Caudate nucleus (tissue), 63 donors: ENCODE measurements at places on chromosomes 5 and 9.
A peak's percentile ranks its signal among the peaks of the same experiment; 100 is the strongest.

DNA sequence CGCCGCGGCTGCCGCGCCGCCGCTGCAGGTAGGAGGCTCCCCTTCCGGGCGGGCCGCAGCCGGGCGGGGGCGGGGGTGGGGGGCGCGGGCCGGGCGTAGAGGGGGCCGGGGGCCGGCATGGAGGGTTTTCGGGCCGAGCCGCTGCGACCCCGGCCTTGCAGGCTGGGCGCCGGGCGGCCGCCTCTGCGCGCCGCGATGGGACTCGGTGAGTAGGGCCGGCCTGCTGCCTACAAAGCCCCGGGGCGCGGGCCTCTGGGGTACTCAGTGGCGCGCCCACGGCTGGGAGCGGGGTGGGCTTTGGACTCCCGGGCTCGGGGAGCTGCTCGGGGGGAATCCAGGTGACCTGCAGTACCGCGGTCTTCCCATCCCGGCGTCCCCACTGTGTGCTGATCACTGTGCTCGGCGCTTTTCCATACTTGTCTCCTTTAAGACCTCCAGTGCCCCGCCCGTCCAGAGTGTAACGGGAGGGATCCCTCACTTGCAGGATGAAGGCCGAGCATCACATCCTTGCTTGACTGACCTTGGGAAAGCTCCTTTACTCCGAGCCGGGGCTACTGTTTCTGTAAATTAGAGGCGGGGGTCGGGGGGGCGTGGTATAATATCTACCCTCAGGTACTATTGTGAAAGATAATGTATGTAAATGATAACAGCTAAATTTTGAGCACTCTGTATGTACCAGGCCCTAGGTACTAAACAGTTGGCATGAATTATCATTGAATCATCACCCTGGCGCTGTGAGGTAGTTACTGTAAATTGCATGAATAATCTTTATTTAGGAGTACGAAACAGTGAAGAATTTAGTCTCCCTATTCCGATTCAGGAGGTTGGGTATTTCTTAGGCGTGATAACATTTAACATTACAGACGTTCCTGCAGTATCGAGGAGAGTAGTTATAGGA lies 672 bp downstream of the MSANTD3 start:
- DNase-seq, result peak; percentile 26

- DNase-seq, result no peak
Observed at GRCh38 chr5:126023994-126024441, 399.2 kb upstream of the GRAMD2B start.

DNA sequence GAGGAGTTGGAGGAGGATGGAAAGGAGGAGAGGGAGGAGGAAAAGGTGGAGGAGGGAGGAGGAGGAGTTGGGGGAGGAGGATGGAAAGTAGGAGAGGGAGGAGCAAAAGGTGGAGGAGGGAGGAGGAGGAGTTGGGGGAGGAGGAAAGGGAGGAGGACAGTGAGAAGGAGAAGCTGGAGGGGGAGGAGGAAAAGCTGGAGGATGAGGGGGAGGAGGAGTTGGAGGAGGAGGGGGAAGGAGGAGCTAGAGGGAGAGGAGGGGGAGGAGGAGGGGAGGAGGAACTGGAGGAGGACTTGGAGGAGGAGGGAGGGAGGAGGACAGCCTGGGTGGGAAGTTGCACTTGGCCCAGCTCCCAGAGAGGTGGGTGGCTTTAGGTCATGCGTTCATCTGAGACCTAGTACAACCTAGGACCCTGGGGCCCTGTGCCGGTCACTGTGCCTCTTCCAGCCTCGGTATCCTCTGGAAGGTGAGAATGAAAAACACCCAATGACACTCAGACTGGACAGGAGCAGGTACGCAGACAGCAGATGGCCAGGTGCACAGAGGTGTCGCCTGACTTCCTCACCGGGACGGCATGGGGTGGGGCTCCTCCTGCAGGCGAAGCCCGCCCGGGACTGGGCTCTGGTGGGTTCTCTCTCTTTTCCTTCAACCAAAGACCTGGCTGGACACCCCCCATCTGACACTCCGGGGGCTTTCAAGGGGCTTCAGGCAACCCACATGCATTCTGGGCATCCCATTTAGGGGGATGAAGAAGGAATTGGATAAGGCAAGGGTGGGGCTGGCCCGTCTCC lies 12.2 kb upstream of the SLC2A6 start:
- DNase-seq, result no peak

- DNase-seq, result no peak
Observed at GRCh38 chr5:179312557-179313235, 32.6 kb downstream of the ADAMTS2 start.

DNA sequence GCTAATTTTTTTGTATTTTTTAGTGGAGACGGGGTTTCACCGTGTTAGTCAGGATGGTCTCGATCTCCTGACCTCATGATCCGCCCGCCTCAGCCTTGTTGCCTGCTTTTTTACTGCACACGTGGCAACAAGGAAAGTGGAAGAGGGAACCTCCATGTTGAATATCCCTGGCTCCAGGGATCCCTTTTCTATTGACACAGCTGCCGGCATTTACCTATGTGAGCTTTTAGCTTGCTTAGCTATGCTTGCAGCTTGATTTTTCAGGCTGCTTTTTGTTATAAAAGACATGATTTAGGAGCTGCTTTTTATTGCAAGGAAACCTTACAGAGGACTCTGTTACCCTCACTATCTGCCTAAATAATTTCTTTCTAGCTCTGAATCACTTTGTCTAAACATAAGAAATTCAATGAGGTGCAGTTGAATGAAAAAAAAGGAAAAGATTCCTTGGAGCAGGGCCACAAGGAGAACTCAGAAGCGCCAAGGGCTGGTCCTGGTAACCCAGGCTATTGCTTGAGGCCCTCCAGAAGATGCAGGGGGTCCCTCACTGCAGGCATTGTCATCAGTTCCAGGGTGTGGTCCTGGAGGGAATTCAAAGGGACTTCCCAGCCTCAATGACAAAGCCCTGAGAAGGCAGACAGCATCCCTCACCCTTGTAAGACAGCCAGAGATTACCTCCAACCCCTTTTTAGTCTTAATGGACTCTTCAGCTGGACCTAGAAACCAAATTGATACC lies 89.9 kb downstream of the SYK start:
- DNase-seq, result no peak

GRCh38 chr5:32210151-32210550 lies 36.0 kb upstream of the GOLPH3 start:
- DNase-seq, result no peak

DNA sequence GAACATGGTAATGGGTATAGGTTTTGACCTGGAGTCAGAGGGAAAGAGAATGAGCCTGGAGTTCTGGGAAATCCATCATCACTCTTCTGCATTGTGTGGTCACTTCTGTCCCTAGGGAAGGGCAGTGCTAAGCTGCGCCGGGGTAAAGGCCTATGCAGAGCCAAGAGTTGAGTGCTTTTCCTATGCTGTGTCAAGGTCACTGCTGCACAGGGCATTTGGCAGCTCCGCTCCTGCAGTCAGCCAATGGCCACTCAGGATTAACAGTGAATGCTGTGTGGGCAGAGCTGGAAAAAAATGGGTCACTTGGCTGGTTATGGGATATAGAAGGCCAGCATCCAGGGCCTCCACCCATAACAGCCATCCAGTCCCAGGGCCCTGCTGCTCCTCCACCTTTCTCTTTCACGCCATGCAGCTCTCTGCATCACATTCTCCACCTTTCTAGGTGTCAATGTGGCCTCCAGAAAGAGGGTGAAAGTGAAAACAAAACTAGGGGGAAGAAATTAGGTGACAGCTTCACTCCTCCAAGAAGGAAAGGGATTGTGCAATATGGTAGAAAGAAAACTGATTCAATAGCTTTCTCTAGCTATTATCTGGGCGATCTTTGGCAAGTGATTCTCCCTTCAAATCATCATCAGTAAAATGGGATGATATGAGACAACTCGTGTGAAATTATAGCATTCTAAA lies 279.3 kb upstream of the ANKRD55 start:
- no peak for DNase-seq

- no peak for DNase-seq
Observed at GRCh38 chr5:116456036-116456435, 118.6 kb downstream of the SEMA6A start.

DNA sequence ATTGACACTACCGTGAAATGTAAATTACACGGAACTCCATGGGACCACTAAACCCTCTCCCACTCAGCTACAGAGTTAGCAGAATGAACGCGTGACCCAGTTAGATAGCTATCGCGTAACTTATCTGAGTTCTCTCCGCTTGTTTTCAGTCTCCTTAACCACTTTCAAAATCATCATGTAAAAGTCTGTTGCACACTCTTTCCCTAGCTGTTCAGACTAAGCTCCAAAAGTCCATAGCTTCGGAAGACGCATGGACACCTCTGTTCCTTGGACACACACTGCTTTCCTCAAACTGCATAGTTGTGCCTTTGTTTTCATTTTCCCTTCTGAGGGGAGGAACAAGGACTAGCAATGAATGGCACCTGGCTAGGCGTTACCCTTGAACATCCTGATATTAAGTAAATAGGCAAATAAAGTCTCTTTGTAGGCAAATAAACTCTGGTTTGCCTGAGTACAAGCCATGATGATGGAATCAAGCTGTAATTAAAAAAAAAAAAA lies 83.3 kb downstream of the DAPK1 start:
- DNase-seq, result no peak
